Astrocyte (in vitro differentiated cells and primary cell): ENCODE measurements at places on chromosomes 3 and 15. TPM values are rescaled to one million over a fixed set of nuclear protein-coding genes. Genes with fewer than 3 reads are reported as not detected.

DNA sequence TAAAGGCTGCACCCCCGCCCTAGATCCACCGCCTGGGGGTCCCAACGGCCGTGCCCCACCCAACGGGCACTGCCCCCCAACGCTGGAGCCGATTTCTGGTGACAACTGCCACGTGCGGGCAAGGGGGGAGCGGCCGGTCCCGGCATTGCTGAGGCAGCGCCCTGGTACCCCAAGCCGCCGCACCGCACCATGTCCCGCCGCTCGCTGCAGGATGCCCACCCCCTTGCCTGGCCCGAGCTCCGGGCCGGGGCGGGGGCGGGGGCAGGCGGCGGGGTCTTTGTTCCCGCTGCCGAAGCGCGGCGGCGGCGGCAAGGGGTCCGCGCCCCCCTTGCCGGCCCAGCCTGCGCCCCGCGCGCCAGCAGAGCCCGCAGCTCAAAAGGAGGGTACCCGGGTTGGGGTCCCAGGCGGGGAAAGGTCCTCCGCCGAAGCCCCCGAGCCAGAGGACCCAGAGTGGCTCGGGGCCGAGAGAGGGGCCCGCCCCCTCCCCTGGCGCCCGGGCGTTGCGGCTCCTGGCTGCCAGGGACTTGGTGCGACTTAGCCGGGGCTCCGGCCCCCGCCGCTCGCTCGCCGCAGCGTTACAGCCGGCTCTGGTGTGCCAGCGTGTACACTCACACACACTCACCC is 678 bp downstream of the SEMA7A start:
- no peak for DNase-seq

DNA sequence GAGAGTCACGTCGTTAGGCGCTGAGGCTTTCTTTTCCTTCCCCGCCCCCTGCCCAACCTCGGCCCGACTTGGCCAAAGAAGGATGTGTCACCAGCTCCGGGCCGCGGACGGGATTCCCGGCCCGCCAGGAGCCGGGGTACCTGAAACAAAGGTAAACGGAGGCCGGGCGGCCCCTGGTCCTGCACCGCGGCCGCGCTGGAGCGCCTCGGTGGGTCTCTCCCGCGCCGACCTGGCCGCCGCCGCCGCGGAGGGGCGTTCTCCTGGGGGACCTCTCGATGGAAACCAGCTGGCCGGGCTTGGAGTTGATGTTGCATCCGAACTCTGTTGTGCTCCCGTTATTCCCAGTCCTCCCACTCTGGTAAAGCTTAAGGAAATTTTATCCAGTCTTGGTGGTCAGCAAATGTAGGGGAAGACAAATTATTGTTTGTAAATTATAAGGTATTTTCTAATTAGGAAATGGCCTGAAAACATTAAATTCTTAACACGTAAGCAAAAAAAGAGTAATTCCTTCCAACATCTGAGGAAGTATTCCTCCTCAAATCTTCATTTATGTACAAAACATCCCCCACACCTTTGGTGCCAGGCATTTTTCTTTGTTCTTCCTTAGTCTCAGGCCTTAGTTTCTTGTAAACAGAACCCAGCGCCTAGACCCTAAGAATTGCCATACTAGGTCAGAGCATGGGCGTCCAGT is 888 bp downstream of the PPP2R3A start:
- no peak for DNase-seq

- DNase-seq, result no peak
These were observed 141.7 kb downstream of the FBLN2 start for GRCh38 chr3:13690636-13691035.

GRCh38 chr3:63193647-63194046 is 84.5 kb upstream of the SYNPR start:
- peak; percentile 10 for DNase-seq

DNA sequence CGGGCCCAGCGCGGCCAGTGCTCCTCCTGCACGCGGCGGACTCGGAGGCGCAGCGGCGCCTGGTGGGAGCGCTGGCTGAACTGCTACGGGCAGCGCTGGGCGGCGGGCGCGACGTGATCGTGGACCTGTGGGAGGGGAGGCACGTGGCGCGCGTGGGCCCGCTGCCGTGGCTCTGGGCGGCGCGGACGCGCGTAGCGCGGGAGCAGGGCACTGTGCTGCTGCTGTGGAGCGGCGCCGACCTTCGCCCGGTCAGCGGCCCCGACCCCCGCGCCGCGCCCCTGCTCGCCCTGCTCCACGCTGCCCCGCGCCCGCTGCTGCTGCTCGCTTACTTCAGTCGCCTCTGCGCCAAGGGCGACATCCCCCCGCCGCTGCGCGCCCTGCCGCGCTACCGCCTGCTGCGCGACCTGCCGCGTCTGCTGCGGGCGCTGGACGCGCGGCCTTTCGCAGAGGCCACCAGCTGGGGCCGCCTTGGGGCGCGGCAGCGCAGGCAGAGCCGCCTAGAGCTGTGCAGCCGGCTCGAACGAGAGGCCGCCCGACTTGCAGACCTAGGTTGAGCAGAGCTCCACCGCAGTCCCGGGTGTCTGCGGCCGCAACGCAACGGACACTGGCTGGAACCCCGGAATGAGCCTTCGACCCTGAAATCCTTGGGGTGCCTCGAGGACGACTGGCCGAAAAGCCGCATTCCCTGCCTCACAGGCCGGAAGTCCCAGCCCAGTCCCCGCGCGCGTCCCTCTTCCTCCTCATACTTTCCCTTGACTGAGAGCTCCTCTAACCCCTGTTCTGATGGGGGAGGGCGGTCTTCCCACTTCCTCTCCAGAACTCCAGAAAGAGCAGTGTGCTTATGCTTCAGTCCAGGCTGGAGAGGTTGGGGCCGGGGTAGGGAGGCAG is 1.4 kb upstream of the IL17RC start:
- peak; percentile 41 for DNase-seq

GRCh38 chr3:112858410-112859069 is 11.9 kb upstream of the CD200R1L start:
- DNase-seq, result peak; percentile 65

- DNase-seq, result no peak
These were observed 48.2 kb downstream of the SPATA12 start for GRCh38 chr3:57108684-57109083.

DNA sequence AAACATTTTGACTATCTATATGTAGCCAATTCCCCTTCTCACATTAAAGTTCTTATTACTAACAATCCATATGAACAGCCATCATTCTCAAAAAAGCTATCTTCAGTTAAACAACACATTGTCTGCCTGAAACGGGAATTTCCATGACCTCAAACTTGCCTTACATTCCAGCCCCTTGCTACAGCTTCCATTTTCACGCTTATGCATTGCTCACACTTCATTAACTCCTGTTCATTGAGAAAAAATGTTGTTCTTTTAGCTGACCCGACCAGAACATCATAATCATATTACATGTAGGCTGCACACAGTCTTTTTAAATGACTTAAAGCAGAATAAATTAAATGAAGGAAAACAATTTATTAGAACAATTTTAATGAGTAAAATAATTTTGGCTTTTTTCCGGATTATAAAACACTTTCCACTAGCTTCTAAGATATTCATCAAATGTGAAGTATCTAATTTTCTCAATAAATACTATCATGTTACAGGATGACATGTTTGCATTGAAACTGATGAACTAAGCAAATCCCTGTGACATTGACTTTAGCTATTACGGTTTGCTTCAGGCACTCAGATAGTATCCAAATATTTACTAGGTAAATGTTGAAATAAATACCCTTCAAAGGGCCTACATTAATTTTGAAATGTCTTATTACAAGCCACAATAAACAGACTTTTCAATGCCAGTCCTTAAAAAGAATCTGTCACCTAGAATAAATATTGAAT is 49.9 kb downstream of the P3H2 start:
- peak; percentile 94 for DNase-seq

GRCh38 chr3:145735631-145736030 is 425.4 kb downstream of the PLOD2 start:
- DNase-seq, result no peak

DNA sequence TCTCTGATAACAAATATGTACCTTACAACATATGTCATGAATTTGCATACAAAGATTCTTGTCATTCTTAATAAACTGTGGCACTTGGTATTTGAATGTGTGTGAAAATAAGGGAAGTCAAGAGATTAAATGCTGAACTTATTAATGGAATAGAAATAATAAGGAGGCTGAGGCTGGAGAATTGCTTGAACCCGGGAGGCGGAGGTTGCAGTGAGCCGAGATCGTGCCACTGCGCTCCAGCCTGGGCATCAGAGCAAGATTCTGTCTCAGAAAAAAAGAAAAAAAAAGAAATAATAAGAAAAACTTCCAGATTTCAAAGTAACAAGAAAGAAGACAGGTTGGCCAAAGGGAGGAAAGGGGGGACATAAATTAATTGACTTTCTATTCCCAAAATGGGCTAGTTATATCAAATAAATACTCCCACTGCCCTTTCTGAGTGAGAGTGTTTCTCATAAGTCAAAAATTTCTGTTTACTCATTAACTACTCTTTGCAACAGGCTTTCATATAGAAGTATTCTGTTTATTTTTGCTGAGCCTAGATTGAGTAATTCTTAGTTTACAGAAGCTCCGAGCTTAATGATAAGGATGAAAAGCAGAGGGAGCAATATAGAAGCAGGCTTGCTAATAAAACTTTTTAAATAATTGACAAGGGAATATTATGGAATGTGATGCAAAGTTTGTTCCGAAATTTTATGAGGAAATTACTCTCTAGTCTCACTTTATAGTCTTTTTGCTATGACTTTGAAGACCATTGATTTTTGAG is 25.6 kb downstream of the KNG1 start:
- DNase-seq, result no peak

- DNase-seq, result no peak
These were observed 153.2 kb upstream of the MEF2A start for GRCh38 chr15:99412626-99413025.

GRCh38 chr3:30324587-30324986 is 281.8 kb upstream of the TGFBR2 start:
- no peak for DNase-seq

DNA sequence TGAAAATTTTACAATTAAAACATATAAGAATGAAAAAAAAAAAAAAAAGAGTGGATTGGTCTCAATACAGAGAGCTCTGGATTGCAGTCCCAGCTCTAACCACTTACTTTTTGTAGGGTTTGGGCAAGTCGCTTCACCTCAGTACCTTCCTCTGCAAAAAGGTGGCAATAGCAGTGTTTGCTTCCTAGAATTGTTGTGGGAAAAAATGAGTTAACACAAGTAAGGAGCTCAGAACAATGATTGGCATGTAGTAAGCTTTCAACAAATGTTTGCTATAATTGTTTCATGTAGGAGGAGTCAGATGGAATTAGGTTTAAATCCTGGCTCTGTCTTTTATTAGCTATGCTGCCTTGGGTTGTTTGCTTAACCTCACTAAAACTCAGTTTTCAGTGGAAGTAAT is 425.2 kb upstream of the TBL1XR1 start:
- DNase-seq, result no peak

GRCh38 chr15:27646531-27646930 is 452.6 kb downstream of the OCA2 start:
- DNase-seq, result no peak

The ITIH3 gene
- total RNA-seq, result 0.16 and 0.36 TPM in 2 replicates

The TERC gene
- total RNA-seq, result 0.86 and 1.2 TPM in 2 replicates

The CLDN16 gene
- 0.24 and 0.50 TPM in 2 replicates for total RNA-seq

The MGLL gene
- 24.5 and 27.3 TPM in 2 replicates for total RNA-seq

The SPINK8 gene
- total RNA-seq, result not detected in 2 replicates
